GOT3 (cell line): ENCODE measurements at places on chromosomes 2 and 18.

- no peak for DNase-seq
These were observed 92.9 kb downstream of the PXDN start for GRCh38 chr2:1651121-1652033.

DNA sequence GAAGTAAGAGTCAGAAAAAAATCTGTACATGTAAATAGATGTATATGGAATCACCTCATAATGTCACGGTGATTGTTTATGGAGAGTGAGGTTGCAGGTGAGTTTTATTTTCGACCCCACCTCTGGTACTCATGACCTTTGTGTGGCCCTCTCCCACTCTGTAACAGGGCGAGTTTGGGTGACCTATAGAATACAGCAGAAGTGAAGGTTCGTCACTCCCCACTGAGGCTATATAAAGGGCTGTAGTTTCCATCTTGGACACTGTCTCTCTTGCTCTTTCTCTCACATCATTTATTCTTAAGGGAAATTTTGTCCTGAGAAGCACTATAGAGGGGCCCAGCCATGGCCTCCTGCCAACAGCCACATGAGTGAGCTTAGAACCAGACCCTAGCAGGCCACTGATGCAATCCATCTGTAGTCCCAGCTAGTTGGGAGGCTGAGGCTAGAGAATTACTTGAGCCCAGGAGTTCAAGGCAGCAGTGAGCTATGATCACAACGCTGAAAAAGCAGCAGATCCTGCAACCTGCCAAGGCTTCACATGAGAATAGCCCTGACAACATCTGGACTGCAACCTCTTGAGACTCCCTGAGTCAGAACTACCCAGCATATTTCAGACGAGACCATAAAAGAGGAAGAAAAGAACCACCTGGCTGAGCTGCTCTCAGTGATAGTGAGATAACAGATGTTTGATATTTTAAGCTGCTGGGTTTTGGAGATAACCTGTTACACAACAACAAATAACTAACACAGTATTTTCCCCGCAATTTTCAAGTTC, 74.3 kb upstream of the SLC1A4 start:
- DNase-seq = no peak

DNA sequence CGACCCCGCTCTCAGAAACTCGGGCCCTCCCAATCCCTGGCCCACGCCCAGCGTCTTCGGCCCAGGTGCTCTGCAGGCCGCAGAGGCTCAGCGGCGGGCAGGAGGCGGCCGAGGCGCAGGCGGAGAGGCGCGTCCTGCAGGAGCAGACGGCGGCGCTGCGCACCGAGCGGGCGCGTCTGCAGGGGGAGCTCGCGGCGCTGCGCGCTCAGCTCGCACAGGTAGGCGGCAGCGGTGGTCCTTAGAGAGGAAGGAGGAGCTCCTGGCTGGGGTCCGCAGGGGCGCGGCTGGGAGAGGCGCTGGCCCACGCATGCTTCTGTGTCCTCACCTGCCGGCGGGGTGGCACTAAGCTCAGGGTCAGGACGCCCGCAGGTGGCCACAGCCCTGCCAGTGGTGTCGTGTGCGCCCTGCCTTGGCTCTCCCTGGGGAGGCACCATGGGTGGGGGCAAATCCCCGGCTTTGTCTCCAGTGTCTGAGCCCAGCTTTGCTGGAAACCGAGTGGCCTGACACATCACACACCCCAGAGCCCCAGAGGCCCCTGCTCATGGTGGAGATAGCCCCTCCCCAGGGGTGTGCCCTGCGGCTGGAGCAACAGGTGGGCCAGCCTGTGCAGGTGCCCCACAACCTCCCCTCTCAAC, 14.9 kb upstream of the SNED1 start:
- DNase-seq = no peak

DNA sequence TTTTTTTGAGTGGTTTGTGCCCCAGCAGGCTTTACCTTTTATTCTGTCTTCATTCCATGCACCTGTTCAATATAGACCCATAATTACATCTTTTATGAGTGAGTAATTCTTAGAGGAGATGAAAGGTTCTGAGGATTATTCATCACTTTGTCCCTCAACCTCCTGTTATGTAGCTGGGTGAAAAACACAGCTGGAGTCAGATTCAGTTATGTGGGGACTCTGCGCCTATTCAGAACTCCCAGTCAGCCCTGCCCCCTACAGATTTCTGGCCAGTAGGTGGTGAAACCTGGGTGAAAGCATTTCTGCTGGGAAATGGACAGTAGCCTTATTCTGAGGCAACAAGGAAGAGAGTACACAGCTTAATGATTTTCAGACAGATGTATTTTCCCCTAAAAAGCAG, 107.8 kb downstream of the MGAT5 start:
- no peak for DNase-seq

DNA sequence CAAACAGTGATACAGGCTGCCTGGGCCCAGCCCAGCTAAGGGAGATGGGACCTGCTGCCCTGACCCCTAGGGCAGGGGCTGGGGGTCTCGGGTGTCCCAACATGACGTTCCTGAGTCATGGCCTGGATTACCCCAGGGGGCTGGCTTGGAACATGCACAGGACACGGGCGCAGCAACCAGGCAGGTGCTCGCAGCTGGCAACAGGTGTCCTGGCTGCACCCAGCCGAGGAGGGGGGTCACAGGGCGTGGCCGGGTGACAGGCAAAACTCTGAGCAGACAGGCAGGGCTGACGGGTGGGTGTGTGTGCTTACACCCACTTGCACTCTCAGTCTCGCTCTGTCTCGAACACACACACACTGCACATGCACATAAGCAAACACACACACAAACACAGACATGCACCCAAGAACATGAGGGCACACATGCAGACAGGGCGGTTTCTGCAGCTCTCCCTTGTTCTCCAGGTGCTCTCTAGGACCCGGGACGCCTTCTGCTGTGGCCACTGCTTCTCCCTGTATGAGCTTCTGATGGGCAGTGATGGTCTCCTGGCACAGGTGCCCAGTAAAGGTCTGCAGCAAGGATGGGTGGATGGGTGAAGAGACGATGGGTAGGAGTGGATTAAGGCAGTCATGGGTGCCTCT, 33.7 kb upstream of the TAF1B start:
- no peak for DNase-seq

GRCh38 chr2:56449449-56449860, 265.7 kb downstream of the CCDC85A start:
- DNase-seq = no peak

GRCh38 chr2:121044412-121044811, 240.6 kb downstream of the TFCP2L1 start:
- DNase-seq = no peak

DNA sequence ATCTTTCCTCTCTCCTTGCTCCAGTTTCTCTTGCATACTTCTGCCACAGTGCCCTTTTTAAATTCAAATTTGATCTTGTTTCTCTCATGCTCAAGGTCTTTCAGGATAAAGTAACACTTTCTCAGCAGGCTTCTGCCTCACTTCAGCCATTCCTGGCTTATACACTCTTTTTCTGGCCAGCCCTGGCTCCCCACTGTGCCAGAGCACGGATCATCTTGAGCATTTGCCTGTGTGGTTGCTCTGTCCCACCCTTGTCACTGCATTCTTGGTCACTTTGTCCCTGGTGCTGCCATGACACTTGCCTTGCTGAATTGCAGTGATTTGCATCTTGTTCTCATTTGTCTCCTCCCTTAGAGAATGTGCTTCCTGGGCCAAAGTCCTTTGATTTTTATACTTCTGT, 634.3 kb downstream of the TMEM182 start:
- DNase-seq = no peak

DNA sequence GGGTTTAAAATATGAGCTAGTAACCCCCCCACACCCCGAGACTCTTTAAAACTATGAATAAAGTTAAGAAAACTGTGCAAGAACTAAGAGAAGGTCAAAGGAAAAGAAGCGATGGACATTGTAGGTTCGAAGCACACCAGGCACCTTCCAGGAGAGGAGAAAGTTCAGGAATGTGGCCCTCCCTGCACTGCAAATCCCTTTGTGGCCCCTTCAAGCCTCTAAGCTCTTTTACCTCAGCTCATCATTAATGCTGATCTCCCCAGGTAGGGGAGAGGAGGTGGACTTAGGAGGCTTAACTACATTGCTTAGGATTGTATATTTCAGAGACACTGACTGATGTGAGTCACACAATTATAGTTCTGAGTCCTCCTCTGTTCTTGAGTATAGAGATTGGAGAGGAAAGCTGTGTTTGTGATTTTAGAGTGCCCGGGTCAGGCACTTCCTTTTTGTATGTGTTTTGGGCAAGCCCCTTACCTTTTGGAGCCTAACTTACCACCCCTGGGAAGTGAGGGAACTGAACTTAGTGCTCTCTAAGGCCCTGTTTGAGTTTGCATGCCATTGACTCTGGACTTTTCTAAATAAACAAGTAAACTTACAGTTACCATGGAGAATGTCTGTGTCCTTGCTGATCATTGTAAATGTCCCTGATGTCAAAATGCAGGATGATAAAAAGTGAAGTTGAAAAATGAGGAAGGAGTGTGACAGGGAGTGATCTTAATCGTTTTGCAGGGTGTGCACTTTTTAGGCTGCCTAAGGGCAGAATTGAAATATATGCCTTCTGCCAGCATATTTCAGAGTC, 140.8 kb upstream of the ZEB2 start:
- DNase-seq = no peak

GRCh38 chr2:196413821-196414274, 225.7 kb upstream of the CCDC150 start:
- no peak for DNase-seq

DNA sequence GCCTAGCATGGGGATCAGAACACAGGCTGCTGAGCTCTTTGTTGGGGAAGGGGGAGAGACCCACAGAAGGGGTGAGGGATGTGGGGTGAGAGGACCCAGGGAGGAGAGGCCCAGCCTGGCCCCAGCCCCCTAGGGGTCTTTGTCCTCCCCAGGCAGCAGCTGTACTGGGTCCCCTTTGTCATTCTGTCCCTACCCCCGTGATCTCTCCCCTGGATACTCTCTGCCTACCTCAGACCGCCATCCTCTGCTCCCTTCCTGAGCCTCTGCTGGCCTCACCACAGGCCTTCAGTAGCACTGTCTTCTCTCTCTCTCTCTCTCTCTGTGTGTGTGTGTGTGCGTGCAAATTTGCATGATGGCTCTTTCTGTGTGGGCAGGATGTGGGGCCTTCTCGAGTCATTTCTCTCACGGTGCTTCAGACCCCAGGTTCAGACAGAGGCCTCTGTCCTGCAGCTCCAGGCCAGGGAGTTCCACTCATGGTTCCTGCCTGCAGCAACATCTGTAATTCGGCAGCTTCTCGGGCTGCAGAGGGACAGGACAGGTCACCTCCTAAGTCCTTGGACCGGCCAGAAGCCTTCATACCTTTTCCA, 1.4 kb downstream of the PSD4 start:
- no peak for DNase-seq

GRCh38 chr18:31386741-31387140, 10.2 kb downstream of the DSG4 start:
- no peak for DNase-seq

- DNase-seq = no peak
These were observed 4.8 kb downstream of the UXS1 start for GRCh38 chr2:106189325-106189724.

DNA sequence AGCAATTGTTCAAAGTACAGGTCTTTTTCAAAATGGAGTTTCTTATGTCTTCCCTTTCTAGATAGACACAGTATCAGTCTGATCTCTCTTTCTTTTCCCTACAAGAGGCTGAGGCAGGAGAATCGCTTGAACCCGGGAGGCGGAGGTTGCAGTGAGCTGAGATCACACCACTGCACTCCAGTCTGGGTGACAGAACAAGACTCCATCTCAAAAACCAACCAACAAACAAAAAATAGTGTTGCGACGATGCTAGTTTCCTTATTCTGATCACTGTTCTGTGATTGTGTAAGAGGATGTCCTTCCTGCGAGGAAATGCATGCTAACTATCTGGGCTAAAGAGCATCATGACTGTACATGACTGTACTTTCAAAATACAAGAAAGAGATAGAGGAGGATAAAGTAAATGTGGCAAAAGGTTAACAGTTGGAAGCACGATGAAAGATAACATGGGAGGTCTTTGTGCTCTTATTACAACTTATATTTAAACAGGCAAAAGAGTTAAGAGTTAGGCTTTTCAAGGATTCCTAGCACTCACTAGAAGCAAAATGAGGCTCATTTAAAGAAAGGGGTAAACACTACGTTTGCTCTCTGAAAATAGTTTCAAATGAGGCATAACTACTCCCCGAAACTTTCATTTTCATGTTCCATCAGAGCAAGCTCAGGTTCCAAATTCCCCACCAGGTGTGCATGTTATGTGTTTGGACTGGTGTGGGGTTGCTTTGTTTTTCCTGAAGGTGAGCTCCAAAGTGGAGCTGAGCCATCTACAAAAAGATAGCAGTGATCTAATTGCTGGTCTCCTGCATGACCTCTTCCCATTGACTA, 23.8 kb downstream of the SOWAHC start:
- no peak for DNase-seq

DNA sequence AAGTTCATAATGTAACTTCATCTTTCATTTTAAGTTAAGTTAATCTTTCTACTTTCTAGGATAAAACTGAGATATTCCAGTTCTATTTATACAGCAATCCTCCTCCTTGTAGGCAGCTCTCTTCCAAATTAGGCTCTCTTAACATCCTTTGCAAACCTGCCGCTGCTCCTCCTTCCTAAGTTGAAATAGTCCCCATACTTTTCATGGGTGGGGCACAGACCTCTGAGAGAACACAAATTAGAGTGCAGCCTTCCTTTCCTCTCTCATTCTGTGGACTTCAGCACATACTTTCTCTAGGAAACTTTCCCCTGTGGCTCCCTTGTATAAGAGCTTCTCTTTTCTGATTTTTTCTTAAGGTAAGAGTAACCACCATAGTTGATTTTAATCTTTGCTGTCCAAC, 28.3 kb downstream of the TWSG1 start:
- DNase-seq = no peak

GRCh38 chr2:44211183-44211582, 42.5 kb downstream of the PPM1B start:
- no peak for DNase-seq

DNA sequence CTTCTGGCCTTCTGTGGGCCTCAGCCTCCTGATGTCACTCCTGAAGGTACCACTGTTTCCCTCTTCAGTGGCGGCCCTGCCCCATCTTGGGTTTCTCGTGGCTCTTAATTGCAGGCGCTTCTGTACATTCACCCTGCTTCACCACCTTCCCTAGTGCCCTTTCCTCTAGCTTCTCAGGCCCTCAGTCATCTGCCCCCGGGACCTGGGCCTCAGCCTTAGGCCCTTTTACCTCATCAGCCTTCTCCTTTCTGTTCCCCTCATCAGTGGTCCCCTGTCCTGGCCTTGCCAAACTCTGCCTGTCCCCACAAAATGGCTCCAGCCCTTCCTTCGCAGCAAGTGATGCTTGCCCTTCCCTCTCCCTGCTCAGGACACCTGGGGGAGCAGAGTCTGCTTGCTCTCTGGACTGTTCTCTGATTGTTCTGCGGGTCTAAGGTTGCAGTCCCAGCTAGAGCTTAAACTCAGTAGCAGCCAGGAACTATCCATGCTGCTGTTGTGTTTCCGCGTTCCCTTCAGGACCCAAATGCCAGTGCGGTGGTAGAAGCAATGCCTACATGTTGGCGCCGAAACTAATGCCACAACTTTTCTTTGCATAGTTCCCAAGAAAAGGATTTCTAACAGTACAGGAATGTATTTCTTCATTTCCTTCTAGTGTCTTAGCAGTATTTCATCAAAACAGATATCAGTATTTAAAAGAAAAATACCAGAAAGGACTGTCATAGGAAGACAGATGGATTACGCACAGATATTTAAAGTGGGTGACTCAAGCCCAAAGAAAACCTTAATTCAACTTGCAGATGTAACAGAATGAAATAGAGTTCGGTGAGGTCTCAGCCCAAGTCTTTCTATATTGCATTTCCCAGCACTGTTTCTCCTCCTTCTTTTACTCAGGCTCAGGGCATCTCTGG, 7.5 kb downstream of the ASB1 start:
- no peak for DNase-seq

GRCh38 chr18:37449618-37450017, 116.0 kb downstream of the CELF4 start:
- DNase-seq = no peak

- no peak for DNase-seq
These were observed 315.8 kb upstream of the NRP2 start for GRCh38 chr2:205366336-205367060.
